ENCODE measurements at places on chromosomes 5 and 9. TPM values are rescaled to one million over a fixed set of nuclear protein-coding genes. Genes with fewer than 3 reads are reported as not detected.

DNA sequence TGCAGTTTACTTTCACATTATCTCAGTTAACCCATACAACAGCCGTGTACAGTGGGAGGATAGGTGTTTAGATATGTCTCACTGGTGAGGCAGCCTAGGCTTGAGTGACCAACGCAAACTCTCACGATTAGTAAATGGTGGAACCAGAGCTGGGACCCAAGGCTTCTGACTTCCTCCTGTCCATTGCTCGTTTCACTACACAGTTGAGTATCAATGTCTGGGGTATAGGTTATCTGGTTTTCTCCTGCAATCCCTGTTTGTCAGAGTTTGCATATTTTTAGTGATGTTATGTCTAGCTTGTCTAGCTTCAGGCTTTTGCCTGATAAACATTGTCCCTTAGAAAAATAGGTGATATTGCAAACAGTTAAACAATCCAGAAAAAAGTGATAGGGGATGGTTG is 62.6 kb downstream of the NUP214 start:
- no peaks in the 10 kb centered on the region for H3K27me3 ChIP-seq
- H3K4me1 ChIP-seq, result no peaks in the 10 kb centered on the region
- H3K36me3 ChIP-seq, result peaks cover 89% of the 10 kb centered on the region

GRCh38 chr9:99211746-99212145 is 10.0 kb downstream of the ALG2 start:
- no peaks in the 10 kb centered on the region for H3K27me3 ChIP-seq
- H3K4me3 ChIP-seq, result no peak overlapping the region
- H3K4me1 ChIP-seq, result no peaks in the 10 kb centered on the region
- no peak overlapping the region for H3K27ac ChIP-seq
- H3K36me3 ChIP-seq, result no peaks in the 10 kb centered on the region

GRCh38 chr5:110932755-110933488 is 138.6 kb upstream of the TSLP start:
- H3K4me1 ChIP-seq, result no peaks in the 10 kb centered on the region
- H3K36me3 ChIP-seq, result no peaks in the 10 kb centered on the region
- H3K27ac ChIP-seq, result no peak overlapping the region
- no peak overlapping the region for H3K4me3 ChIP-seq

GRCh38 chr5:24320643-24321042 is 324.1 kb downstream of the CDH10 start:
- no peak overlapping the region for H3K4me3 ChIP-seq
- H3K27me3 ChIP-seq, result no peaks in the 10 kb centered on the region
- H3K36me3 ChIP-seq, result no peaks in the 10 kb centered on the region
- no peak overlapping the region for H3K27ac ChIP-seq
- DNase-seq, result no peak

TAF1L gene
- total RNA-seq, result not detected

Data from left lung (tissue), 14 donors.